ENCODE measurements at places on chromosomes 11 and 22.

DNA sequence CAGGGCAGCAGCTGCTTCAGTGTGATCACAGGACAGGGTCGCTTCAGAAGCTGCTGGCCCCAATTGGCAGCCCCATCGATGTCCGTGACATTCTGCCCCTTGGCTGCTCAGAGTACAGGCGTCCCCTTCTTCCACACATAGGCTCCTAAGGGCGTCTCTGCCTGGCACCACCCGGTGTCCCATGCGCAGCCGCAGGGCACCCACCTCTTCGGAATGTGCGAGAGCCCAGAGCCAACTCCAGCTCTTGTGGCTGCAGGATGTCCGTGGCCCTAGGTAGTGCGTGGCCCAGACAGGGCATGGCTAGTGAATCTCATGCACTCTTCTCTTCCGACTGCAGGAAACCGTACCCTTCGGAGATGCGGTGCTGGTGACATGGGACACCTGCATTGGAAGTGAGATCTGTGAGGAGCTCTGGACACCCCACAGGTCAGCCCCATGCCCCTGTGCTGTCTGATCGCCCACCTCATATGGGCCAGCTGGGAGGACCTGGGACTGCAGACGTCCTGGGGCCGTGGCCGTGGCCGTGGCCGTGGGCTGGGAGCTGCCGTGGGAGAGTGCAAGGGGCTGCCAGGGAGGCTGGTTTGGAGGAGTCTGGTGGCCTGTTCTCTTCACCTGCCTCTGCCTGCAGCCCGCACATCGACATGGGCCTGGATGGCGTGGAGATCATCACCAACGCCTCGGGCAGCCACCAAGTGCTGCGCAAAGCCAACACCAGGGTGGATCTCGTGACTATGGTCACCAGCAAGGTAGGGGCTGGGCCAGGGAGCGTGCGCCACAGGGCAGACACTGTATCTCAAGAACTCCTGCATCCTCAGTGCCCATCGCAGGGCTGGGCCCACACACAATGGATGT is 20.2 kb downstream of the NADSYN1 start:
- no peak for DNase-seq

DNA sequence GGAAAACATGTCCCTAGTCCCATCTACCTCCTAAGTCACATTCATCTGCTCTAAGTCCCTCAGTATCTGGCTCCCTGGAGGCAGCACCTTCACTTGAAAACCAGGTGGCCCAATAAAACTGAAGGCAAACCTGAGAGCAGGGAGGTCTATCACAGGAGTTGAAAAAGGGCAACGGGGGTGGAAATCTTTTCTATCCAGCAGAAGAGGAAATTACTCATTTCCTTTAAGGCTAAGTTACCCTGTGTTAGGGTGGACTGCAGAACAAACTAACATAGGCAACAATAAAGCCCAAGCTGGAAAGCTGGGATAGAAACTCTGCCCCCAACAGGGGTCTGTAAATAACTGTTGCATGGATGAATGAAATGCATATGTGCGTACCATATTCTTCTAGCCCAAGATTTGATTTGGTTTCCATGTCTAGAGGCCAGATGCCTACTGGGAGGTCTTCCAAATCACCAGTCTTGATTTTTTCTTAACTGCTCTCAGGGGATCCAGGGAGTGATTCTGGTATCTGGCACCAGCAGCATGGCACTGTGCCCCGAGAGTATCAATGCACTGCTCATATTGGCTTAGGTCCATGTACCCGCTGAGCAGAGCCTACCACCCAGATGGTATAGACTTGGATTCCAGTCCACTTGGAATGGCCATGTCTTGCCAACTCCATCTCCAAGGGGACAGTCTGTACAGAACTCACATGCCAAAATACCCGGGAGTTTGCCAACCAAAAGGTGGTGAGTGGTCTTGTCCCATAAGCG is 350.0 kb upstream of the NCAM1 start:
- DNase-seq, result no peak

DNA sequence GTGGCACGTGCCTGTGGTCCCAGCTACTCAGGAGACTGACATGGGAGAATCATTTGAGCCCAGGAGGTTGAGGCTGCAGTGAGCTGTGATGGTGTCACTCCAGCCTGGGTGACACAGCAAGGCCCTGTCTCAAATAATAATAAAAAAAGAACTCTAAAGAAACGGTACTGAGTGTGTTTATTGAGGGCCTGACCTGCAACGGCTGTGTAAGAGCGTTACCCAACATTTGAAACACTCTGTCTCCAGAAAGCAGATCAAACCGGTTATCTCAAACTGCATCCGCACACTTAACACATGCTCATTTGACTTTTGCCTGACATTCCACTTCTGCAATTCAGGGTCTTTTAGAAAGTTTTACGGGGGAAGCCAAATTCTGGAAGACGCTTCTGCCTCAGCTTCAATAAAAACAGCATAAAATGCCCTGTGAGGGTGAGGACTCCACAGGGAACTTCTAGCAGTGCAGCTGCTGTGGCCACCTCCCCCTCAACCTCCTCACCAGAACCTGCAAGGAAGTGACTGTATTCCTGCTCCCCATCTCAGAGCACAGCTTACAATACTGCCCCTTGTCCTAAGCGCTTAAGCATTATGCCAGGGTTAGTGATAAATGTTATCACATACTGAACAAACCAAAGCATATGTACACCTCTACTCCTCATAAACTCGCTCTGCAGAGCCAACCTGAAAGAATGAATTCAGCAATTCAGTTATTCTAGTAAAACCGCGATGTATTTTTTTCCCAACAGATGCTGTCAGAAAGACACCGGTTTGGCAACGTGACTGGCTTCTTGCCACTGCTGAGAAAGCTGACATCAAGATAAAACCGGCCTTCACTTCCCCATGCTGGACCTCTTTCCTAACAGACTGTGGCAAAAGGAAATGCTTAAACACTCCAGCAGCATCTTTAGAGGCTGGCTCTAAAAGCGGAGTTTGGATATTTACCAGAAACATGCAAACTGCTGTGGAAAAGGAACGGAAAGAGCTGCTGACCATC is 52.2 kb downstream of the PRDM10 start:
- no peak for DNase-seq

GRCh38 chr22:37162221-37163095 is 12.7 kb upstream of the IL2RB start:
- DNase-seq, result no peak

- no peak for DNase-seq
Observed at GRCh38 chr22:24102366-24103200, 78.7 kb upstream of the SUSD2 start.

GRCh38 chr11:76626266-76626665 is 44.3 kb downstream of the LRRC32 start:
- no peak for DNase-seq

GRCh38 chr11:11476971-11477645 is 124.1 kb upstream of the CSNK2A3 start:
- DNase-seq, result no peak

DNA sequence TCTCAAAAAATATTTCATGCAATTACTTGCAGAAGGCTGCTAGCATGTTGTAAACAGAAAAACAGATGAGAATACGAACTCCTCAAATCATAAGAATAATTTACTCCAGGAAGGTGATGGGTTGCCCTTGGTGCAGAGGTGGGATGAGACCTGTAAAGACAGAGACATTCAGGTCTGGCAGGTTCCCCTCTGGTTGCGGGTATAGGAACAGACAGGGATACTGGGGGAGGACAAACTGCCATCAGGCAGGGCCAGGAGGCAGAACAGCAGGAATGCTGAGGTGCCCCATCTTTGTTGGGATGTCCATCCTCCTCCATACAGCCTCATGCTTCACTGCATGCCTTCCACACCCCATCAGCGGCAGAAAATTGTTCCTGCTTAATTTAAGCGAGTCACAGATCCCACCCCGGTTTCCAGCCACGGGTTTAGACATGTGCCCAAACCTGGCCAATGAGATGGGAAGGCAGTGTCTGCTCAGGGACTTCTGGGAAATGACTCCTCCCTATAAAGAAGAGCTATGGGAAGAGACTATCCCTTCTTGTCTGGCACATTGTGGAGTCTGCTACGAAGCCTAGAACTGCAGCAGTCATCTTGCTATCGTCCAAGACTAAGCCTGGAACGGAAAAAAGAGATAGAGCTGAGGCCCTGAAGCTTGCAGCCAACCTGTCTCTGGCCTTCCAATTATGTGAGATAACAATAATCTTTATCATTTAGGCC is 23.1 kb upstream of the IRAG1 start:
- no peak for DNase-seq

GRCh38 chr11:83044958-83045712 is 26.6 kb downstream of the RAB30 start:
- DNase-seq, result no peak

DNA sequence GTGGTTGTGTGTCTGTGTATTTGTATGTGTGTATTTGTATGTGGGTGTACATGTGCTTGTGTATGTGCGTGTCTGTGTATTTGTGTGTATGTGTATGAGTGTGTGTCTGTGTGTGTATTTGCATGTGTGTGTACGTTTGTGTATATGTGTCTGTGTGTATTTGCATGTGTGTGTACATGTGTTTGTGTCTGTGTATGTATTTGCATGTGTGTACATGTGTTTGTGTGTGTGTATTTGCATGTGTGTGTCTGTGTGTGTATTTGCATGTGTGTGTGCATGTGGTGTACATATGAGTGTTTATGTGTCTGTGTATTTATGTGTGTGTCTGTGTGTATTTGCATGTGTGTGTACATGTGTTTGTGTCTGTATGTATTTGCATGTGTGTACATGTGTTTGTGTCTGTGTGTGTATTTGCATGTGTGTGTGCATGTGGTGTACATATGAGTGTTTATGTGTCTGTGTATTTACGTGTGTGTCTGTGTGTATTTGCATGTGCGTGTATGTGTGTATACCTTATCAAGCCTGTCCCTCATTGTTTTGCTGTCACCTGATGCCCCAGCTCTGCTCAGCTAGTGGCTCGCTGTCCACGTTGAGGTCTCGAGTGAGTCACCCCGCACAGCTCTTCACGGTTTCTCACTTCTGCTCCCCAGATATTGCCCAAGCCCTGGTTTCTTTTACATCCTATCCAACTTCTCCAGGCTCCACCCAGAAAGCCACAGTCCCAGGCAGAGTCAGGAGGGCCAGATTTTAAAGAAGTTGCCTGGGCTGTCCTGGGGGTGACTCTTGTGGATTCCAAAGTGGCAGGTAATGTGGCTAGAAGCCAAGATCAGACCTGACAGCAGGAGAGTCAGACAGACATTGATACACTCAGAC is 15.2 kb downstream of the MB start:
- no peak for DNase-seq

Measured in stimulated activated CD4-positive, alpha-beta T cell treated with anti-CD3 and anti-CD28 coated beads, Interleukin-1b, Interleukin-23, amount 100 ng/mL, for 1 hour (primary cell).